Stimulated activated CD4-positive, alpha-beta T cell treated with anti-CD3 and anti-CD28 coated beads, TNF-alpha, amount 100 ng/mL, for 48 hours (primary cell): ENCODE measurements at places on chromosomes 5 and 9.

DNA sequence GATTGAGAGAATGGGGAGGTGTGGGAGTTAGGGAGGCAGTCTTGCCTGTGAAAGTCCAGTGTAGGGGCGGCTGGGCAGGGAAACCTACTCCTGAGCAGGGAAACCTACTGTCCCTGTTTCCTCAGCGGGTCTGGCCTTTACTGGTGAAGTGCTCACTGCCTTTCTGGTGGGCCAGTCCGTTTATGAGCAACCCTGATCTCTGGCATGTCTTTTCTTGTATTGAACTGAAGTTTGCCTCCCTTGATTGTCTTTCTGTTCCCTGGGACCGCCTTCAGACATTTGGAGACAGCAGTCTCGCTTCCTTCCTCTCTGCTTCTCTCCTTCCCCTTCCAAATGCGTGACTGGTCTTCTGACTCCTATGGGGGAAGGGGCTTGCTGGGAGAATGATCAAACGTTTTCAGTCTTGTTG is 2.9 kb downstream of the SNX18 start:
- DNase-seq, result no peak

- no peak for DNase-seq
These were observed 57.6 kb downstream of the TMEM174 start for GRCh38 chr5:73230264-73231245.

GRCh38 chr9:77864211-77864889 is 167.3 kb downstream of the GNAQ start:
- DNase-seq, result no peak

GRCh38 chr5:26439121-26439520 is 599.3 kb downstream of the CDH9 start:
- no peak for DNase-seq

DNA sequence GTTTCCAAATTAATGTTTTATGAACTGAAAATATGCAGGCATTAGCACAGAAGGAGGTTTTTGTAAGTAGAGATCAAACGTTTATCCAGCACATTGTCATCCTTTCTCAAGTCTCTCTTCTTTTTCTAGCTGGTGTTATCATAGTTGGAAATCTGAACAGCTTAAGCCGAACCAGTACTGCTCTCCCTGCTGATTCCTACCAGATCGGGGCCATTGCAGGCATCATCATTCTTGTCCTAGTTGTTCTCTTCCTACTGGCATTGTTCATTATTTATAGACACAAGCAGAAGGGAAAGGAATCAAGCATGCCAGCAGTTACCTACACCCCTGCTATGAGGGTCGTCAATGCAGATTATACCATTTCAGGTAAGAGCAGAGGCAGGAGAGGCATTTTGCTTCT is 72.1 kb upstream of the PRRC1 start:
- no peak for DNase-seq

- no peak for DNase-seq
These were observed 46.9 kb upstream of the SYNPO start for GRCh38 chr5:150593593-150593992.

- DNase-seq, result no peak
These were observed 611.2 kb downstream of the KIF4B start for GRCh38 chr5:155624597-155625241.

GRCh38 chr9:122498883-122499288 is 11.7 kb upstream of the OR1J2 start:
- no peak for DNase-seq

GRCh38 chr9:134554373-134555093 is 87.1 kb upstream of the COL5A1 start:
- no peak for DNase-seq

GRCh38 chr5:179192891-179193470 is 132.8 kb downstream of the ZNF354C start:
- no peak for DNase-seq

GRCh38 chr9:86924206-86924605 is 23.1 kb downstream of the GAS1 start:
- DNase-seq, result no peak

DNA sequence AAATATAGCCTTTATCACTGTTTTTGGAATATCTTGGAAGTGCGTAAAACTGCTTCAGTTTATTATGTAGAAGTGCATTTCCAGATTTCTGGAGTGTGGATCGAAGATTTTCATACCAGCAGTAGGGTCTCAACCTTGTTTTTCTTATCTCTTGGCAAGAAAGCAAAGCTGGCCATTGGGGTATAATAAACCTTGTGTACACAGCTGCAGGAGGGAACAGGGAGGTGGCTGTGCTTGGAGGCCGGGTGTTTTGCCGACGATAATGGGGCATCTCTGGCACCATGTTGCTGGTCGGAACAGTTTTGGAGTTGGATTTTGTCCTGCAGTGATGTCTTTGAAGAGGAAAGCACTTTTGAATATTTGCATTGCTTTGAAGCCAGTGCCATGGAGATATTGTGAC is 308.8 kb upstream of the DMRT1 start:
- no peak for DNase-seq

DNA sequence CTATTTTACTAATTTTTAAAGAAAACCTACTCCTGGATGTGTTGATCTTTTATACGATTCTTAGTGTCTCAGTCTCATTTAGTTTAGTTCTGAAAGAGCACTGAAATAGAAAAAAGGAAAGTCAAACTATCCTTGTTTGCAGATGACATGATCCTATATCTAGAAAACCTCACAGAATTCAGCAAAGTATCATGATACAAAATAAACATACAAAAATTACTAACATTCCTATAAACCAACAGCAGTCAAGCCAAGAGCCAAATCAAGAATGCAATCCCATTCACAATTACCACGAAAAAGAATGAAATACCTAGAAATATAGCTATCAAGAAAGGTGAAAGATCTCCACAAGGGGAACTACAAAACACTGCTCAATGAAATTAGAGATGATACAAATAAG is 225.8 kb upstream of the CDH18 start:
- no peak for DNase-seq

DNA sequence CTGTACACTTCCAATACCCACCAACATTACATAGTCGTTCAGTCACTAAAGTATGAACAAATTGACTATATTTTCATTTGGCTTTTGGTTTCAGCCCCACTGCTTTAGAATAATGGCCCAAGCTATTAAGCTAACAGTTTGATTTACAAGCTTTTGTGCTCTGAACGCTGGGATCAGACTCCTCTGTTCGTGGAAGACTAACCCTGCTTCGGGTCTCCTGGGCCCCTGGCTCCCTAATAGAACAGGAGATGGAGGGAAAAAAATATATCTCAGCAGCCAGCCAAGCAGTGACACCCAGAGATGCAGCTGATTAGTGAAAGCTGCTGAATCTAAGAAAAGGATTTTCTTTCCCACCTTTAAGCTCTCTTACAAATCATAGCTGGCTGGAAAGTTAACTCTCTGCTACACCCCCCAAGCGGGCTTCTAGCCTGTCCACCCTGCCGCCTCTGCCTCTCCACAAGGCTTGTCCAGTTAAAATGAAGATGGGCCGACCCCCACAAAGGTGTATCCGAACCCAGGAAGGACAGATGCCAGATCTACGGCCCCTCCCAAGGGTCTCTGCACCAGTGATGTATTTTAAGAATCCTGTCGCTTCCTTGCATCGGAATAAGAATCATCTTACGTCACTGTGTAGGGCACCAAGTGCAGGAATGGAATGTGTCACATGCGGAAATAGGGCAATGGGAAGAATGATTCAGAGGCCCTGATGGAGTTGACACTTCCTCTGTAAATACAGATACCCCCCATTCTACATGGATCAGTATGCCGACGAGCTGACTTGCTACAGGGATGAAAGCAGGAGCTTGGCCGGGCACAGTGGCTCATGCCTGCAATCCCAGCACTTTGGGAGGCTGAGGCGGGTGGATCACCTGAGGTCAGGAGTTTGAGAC is 33.4 kb upstream of the BARHL1 start:
- no peak for DNase-seq

GRCh38 chr5:177526191-177526590 is 9.4 kb upstream of the DDX41 start:
- no peak for DNase-seq

DNA sequence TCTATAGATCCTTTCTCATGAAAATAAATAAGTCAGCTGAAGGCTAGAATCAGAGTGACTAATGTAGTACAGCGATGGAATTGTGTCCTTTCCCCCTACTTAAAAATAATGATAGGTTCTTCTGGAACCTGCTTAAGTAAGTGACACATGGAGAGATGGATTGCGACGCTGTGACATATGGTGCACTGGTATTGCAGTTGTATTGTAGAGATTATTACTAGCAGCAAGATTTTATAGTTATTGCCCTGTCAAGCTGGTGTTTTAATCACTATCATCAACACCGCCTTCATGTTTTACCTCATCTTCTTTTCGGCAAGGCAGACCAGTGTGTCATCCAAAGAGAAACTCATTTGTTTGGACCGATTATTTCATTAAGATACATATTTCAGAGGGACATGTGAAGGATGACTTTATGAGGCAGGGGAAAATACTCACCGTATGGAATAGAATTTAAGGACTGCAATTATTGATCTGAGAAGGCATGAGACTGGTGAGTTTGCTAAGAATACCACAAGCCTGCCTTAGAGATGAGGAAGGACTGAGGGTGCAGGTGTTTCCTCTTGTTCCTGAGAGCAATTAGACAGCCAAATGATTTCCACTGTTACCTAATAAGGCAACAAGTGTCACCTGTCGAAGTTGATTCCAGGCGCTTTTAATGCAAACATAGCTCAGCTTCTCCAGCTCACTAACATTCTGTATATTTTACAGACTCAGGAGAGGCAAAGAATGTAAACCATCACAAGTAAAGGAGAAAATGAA is 1855.5 kb downstream of the MAT2B start:
- DNase-seq, result no peak

DNA sequence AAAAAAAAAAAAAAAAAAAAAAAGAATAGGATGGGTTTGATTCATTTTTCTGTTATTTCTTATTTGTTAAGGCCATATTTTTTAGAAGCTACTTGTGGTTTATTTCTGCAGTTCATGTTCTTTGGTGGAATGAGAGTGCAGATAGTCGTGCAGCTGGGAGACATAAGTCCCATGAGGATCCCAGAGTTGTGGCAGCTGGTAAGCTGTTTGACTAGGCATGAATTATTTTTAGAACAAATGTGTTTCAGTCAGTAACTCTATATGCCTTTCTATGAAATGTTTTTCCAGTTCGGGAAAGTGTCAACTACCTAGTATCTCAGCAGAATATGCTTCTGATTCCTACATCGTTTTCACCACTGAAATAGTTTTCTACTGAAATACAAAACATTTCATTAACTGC is 5.0 kb upstream of the NIPSNAP3B start:
- no peak for DNase-seq

GRCh38 chr5:148805326-148806290 is 20.8 kb upstream of the ADRB2 start:
- DNase-seq, result no peak

DNA sequence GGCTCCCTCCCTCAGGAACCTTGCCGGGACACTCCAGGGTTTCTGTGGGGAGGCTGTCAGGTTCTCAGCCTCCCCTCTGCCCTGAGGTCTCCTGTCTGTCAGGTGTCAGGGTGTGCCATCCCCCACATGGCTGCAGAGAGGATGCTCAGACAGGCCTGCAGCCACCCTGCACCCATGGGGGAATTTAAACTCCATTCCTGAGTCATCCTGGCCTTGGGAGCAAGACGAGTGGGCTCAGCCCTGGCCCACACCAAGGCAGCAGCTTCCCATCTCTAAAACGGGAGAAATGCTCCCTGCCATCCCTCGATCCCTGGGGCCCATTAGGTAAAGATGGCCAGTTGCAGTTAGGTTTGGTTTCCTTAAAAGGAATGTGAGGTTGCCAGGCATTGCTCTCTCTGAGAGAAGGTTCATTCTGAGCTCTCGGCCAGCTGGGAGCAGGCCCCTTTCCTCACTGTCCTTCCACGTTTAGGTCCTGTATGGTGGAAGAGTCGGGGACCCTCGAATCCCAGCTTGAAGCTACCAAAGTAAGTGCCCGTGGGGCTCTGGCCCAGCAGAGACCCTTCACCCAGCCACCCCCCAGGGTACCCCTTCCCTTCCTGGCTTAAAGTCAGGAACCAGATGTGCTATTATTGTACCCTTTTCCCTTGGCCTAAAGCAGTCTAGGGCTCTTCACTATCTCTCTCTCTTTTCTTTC is 26.6 kb downstream of the DYNC2I2 start:
- DNase-seq, result no peak

DNA sequence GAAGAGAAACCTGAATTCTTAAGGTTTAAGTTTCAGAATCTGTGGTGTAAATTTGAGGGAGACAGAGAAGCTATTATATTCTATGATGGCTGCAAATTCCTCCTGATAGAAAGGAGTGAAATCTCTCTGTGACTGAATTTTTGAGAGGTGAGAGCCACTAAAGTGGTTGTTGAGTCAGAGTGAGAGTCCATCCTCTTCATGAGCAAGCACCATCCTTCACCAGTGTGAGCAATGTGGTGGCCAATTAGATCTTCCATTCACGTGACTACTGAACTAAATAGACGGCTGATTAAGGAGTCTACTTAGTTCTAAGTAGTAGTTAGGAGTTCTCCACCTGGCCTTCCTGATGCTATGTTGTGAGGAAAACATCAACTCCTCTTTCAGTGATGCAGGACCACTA is 147.8 kb upstream of the CCNH start:
- DNase-seq, result no peak

DNA sequence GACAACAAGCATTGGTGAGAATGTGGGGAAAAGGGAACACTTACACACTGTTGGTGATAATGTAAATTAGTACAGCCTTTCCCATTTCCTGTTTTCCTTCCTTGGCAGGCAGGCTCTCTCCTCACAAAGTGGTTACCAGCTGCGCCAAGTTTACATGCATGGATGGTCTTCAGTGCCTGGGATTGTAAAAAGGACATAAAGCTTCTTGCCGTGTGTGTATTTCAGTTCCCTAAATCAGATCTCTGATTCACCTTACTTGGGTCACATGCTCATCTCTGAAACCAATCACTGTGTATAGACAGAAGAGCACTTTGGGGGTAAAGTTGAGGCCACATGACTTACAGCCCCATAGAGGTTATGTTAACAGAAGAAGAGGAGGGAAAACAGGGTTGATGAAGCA is 92.8 kb downstream of the CAVIN4 start:
- no peak for DNase-seq

- DNase-seq, result no peak
These were observed 63.1 kb downstream of the PTCD2 start for GRCh38 chr5:72383280-72383679.
